Tibial artery (tissue), 4 donors: ENCODE measurements at places on chromosomes 5 and 9.

GRCh38 chr9:122346478-122347347 is 24.1 kb upstream of the PTGS1 start:
- DNase-seq: peak; percentile 65

DNA sequence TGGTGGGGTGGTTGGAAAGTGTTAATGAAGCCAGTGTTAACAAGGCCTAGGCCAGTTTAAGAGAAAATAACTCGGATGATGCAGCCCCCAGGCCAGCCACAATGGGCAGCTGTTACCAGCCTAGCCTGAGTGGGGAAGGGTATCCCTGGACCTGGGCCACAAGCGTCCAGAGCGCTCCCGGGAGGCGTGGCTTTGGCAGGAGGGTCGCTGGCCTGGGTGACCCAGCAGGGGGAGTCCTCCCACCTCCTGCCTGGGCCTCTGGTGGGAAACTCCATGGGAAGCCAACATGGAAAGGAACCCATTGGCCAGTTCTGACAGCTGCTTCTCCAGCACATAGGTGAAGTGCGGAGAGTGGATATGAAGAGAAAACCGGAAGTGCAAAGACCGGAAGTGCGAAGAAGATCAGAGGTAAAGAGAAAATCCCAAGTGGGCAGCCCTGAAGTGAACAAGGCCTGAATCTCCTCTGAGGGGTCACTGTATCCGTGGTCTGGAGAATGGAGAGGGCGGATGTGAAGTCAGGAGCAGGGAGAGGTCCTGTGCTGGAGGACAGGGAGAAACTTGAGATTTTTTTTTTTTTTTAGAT is 79.0 kb downstream of the ADCY2 start:
- DNase-seq: no peak

- DNase-seq: no peak
Measured at GRCh38 chr5:106397700-106398099, 1273.0 kb downstream of the EFNA5 start.

- DNase-seq: no peak
Measured at GRCh38 chr5:1229822-1230221, 4.6 kb downstream of the SLC6A18 start.

GRCh38 chr5:132386644-132387286 is 17.3 kb downstream of the SLC22A5 start:
- DNase-seq: peak; percentile 74

DNA sequence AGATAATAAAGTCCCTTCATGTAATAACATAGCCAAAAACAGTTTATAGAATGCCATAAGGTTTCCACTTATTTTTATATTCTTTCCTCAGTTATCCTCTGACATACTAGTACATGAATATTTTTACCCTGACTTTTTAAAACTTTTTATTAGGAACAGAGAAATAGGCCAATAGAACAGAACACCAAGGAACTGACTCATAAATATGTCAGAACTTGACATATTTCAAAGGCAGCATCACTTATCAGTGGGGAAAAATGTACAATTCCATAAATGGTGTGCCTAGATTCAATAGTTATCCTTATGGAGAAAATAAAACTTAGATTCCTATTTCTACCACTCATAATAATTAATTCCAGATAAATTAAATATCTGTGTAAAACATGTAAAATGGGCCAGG is 9.4 kb downstream of the STARD4 start:
- no peak for DNase-seq

GRCh38 chr9:110330484-110331105 is 7.1 kb downstream of the TXNDC8 start:
- no peak for DNase-seq

DNA sequence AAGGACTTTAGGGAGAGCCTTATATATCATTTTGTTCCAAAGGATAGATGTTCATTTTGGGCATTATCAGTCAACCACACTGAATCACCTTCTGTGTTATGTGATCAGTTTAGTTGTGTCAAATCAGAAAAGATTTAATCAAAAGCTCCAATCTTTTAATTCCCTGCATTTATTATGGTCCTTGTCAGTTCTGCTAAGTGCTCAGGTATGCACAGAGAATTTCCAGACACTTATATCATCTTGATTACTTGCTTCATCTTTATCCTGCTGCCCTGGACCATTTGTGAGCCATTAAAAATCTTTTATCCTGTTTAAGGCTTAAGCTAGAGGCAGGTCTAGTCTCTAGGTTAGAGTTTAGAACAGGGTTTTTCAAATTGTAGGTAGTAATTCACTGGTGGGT is 179.1 kb downstream of the CWC27 start:
- DNase-seq: no peak

DNA sequence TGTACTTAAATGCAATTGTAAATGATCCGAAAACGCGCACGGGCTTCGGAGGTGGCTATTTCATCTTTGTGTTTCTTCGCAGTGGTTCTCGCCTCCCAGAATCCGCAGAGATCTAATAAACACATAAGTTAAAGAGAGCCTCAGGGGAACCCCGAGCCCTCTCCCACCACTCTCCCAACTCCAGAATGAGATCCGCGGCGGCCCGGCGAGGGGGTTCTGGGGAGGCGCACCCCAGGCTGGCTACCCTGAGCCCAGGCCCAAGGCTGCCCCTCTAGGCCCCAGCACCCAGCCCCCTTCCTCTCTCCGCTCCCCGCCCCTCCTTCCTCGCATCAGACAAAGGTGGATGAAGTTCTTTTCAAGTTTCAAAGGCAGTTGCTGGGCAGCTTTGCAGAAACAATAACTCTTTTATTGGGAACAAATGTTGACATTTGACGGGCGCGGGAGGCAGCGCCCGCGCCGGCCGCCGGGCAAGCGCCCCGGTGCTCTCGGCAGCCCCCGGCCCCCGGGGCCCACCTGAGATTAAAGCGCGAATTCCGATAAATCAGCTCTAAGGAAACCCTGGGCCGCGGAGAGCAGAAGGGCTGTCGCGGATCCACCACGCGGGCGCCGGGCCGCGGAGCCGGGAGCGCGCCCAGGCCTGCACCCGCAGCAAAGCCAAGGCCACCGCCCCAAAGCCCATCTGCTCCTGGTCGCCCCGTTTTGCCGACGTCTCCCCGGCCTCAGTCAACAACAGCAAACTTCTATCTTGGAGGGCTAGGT is 8.4 kb downstream of the IRX2 start:
- no peak for DNase-seq

- DNase-seq: no peak
Measured at GRCh38 chr9:134039386-134040175, 14.3 kb downstream of the BRD3OS start.

DNA sequence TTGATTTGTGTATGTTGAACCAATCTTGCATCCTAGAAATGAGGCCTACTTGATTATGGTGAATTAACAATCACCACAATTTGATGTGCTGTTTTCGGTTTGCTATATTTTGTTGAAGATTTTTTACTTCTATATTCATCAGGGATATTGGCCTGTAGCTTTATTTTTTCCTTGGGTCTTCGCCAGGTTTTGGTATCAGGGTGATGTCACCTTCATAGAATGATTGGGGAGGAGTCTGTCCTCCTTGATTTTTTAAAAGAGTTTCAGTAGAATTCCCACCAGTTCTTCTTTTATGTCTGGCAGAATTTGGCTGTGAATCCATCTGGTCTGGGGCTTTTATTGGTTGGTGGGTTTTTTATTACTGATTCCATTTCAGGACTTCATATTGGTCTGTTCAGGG is 115.2 kb downstream of the CPLANE1 start:
- DNase-seq: no peak

- no peak for DNase-seq
Measured at GRCh38 chr9:32969270-32969669, 32.2 kb downstream of the APTX start.

GRCh38 chr9:116365056-116365471 is 211.5 kb downstream of the PAPPA start:
- peak; percentile 34 for DNase-seq

- DNase-seq: no peak
Measured at GRCh38 chr5:84564321-84565075, 179.8 kb upstream of the EDIL3 start.

- no peak for DNase-seq
Measured at GRCh38 chr5:55146080-55146479, 13.9 kb upstream of the GPX8 start.

DNA sequence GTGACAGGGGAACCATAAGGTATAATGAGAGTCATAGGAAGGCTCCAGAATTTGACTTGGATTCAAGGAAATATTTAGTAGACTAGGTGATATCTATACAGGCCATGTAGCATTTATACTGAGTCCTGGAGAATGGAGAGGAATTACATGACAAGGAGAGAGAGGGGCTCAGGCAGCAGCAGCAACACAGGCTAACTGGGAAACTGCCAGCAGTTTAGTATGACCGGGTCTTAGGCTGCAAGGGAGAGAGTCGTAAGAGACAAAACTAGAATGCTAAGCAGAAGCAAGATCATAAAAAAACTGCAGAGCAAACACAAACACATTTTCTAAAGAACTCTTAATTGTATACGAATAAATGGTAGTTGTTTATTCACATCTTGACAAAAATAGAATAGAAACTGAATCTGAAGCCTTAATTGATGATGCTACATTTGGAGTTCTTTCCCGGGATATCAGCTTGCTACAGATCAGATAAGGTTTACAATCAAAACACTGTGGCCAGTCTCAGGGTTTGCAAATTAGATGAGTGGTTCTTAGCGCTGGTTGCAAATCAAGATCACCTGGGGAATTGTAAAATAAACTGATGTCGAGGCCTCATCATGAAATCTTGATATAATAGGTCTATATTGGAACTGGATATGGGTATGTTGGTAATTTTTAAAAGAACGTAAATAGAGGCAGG is 480.0 kb upstream of the C9orf72 start:
- DNase-seq: no peak

GRCh38 chr5:128135286-128135685 is 51.7 kb downstream of the SLC12A2 start:
- no peak for DNase-seq

- DNase-seq: peak; percentile 96
Measured at GRCh38 chr9:85940832-85941621, at the start of gene NAA35. Gene NAA35, plus strand, starts transcription at chr9:85941146. Its CDS starts 1,014 bp downstream, at chr9:85942160.
